ENCODE measurements at places on chromosomes 3 and 15.

DNA sequence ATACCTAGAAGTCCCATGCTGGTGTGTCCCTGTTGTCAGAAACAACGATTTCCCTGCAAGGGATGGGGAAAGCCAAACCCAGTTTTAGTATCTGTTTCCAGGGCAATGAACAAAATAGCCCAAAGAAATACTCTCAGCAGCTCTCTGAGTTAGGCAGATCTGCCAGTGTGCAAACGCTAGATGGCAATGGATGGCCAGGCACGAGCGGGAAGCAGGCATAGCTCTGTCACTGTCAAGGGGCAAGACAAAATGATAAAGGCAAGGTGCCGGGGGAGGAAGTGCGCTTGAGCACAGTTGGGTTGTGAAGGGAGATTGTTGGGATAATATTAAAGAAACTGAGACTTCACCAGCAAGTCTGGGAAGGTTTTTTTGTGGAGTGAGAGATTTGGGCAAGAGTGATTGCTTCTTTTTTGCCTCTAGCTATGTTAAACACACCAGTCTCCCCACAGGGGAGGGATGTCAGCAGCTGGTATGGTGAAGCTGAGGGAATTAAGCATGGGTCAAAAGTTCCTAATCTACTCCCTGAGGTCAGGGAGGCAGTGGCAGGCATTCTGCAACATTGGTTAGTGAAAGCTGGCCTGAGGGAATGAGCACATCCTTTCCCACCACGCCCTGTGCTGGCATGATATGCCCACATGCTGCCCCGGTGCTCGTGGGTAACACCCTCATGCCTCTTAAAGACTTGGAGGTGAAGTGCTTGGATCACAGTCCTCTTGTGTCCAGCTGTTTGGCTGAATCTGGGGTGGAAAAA, 117.5 kb downstream of the PDCD6IP start:
- DNase-seq, result no peak

DNA sequence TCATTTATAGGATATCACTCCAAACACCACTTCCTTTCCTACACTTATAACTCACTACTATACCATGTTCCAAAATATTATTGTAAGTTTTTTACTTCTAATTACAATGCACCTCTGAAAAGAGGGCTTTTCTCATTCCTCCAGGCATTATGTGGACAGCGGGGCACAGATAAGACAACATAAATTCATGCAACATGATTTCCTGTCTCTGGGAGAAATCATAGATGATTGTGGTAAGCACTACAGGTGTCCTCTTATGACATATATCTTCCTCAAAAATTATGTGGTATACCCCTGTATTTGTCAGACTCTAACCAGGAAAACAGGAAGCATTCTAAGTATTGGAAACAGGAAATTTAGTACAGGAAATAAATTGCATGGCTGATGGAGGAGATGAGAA, 45.7 kb upstream of the INO80 start:
- DNase-seq, result no peak

- no peak for DNase-seq
Measured at GRCh38 chr15:40878785-40879184, 4.8 kb upstream of the RHOV start.

- no peak for DNase-seq
Measured at GRCh38 chr3:141333836-141334626, 34.3 kb upstream of the ZBTB38 start.

DNA sequence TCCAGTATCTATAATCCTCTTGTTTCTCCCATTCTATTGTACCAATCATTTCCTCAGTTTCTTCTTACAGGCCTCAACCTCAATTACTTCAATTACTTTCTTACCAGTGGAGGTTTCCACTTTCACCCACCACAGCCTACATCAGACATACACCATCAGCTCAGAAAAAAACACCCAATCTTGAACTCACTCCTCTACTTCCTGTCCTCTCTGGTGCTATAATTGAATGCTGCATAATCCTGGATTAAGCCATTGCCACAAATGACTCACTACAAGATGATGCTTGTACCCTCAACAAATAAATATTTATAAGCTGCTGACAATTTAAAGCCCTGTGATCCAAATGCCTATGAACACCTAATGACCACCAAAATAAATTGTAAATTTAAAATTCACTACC, 18.5 kb downstream of the RYK start:
- no peak for DNase-seq

- DNase-seq, result no peak
Measured at GRCh38 chr3:150222691-150223489, 185.2 kb upstream of the TSC22D2 start.

GRCh38 chr3:44981220-44981619, 5.2 kb downstream of the EXOSC7 start:
- no peak for DNase-seq

DNA sequence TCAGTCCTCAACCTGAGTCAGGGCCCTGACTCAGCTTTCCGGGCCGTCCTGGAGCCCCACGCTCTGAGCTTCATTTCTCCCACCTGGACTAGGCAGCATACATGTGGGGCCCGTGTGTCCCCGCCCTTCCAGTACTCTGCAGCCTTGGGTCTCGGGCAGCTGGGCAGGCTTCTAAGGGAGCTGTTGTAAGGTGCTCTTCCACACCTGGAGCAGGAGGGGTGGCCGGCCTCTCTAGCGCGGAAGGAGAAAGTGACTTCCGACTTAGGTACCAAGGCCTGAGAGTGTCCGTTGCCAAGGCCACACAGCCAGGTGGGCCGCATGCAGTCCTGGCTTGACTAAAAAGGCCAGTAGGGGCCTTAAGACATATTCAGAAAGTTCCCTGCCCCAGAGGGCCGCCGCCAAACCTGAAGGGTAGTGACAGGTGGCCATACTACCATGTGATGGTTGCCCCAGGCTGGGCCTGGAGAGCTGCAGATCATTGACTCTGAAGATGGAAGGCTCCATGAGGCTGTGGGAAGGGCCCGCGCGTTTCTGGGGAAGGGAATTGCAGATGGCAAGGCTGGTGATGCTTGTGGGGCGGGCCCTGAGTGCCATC, 9.4 kb upstream of the SEMA3B start:
- DNase-seq, result no peak

DNA sequence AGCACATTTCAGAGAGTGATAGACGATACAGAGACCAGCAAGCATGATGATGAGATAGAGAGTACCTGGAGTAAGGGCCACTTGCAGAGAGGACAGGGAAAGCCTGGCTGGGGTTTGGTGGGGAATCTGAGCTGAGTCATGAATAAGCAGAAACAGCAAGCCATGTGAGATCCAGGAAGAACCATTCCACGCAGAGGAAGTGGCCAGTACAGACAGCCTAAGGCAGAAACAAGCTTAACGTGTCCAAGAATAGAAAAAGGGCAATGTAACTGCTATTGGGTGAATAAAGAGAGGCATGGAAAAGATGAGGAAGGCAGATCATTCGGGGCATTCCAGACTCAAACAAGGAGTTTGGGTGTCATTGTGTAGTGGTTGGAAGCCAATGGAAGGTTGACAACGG, 816.3 kb upstream of the CFAP20DC start:
- DNase-seq, result no peak

GRCh38 chr3:34225821-34226366, 427.5 kb downstream of the PDCD6IP start:
- DNase-seq, result no peak

DNA sequence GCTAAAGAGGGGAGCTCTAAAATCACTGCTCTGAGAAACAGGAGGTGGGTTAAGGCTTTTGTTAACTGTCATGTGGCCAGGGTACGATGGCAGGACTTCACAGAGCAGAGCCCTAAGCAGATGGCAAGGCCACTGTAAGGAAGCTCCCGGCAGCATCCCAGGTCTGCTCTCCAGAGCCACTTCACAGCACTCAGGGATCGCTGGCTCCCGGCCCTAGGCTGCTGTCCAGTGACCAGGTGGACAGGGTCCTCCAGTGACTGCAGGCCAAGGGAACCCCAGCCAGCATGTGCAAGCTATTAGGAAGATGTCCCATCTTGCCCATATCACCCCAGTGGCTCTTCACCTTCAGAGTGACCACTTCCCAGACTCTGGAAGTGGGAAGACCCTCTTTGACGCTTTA, 10.4 kb downstream of the TMEM41A start:
- DNase-seq, result no peak

DNA sequence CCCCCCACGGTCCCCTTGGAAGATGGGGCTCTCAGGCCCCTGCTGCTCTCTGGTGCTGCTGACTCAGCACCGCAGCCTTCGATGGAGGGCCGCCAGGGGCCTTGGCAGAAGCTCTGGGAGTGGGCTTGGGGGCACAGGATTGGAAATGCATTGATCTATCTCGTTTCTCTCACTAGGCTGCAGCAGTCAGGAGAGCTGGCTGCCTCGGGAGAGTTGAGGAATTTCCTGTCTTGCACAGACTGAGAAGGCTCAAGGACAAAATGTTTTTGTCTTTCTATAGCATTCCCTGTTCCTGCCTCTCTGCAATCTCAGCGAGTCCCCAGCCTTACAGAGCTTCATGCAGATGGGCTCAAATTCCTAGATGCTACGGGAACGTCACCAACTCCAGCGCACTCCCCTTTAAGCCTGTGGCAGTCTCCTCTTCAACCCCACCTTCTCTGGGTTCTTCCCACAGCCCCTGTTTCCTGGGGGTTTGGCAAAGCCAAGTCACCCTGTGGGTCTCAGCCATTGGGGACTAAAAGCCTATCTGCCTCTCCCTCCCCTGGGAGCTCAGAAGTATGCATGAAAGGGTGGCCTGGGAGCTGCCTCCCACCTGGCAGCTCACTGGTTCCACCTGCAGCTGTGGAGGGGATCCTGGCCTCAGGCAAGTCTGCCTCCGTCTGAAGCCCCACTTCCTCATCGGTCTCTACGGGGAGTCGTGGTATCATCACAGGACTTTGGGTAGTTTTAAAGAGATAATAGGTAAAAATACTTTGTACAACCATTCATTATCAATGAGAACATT, 127.4 kb upstream of the HACD2 start:
- DNase-seq, result no peak

- no peak for DNase-seq
Measured at GRCh38 chr3:49484471-49484870, 14.4 kb downstream of the DAG1 start.

GRCh38 chr3:164897342-164897741, 181.0 kb downstream of the SI start:
- DNase-seq, result peak; percentile 80

DNA sequence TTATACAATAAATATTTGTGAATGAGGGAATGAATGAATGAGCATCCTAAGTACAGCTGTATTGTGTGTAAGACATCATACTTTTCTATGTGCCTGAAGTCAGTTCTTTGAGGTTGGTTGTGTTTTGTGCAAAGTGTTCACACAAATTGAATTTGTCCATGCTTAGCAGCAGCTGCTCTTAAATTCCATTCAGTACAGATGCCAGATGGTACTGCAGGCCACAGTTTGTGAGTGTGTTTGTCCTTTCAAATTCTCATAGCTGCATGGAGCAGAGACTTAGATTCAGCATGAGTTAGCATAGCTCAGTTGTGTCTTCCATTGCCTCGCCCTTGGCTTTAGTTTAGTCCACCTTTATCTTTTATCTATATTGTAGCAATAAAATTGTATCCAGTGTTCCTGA, 3.8 kb upstream of the ZNF385D start:
- no peak for DNase-seq

DNA sequence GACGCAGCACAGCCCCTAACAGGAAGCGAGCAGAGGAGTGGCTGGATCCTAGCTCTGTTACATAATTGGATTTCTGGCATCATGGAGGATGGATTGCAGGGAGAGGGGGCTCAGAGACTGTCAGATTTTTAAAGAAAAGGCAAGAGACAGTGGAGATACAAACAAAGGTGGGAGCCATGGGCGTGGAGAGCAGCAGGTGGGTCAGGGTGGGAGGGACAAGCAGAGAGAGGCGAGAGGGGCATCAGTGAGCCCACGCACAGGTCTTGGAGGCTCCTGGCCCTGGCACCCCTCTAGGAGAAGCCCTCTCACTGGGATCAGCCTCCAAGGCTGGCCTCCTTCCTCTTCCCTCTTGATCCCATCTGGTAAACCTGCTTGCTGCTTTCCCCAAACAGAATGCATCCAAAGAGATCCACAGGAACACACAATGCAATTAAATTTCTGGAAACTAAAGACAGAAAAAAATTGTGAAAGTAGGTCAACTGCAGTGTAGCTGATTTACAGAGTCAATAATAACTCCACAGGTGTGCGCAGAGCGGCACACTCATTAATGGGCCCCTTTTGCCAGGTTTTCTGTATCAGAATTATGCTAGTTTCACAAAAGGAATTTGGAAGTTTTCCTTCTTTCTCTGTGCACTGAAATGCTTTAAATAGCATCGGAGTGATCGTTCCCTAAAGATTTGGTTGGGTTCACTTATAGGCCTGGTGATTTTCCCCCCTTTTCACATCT, 66.1 kb downstream of the LSM3 start:
- no peak for DNase-seq

GRCh38 chr3:186287711-186288110, 74.3 kb downstream of the DGKG start:
- DNase-seq, result no peak

GRCh38 chr3:73257186-73257585, 195.7 kb downstream of the EBLN2 start:
- no peak for DNase-seq

GRCh38 chr3:180594631-180595558, 7.1 kb upstream of the TTC14 start:
- peak; percentile 85 for DNase-seq

DNA sequence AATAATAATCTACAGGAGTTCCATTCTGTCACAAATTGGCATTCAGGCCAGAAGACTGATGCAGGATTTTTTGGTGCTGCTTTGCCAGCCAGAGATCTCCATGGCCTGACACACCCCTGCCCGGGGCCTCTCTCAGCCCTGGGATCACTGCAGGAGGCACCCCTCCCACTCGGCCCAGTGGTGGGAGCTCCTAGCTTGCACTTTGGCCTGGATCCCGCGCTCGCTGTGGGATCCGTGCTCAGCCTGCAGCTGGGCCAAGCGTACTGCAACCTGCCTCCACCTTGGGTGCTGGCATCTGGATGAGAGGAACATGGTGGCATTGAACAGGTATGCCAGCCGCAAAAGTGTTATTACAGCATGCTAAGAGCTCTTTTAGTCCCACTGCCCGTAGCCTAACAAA, 656.7 kb upstream of the CCDC54 start:
- no peak for DNase-seq

DNA sequence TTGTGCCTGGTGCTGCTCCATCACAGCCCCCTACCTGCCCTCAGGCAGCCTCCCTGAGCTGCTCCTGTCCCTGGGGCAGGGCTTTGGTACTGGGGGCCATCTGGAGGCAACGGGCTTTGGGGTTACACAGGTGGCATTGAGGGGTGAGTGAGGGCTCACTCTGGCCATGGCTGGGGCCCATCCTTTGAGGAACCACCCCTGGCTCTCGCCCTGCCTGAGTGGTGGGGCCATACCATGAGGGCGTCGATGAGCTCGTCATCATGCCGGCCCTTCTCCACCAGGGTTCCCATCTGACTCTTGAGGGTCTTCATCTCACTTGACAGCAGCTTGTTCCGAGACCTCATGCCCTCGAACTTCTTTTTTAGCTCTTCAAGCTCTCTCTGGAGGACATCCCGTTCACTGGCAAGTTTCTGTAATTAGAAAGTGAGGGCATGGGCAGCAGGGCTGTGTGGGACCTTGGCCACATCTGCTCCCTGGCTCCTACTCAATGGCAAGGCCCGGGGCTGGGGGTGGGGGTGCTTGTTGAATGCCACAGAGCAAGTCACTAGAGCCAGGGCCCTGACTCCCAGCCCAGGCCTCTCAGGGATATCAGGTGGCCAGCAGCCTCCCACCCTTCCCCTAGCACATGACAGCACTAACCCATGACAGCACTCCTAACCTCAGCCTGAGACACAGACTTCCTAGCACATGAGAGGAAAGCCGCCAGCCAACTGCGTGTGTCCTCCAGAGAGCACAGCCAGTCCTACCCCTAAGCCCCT, 33.5 kb downstream of the CCDC13 start:
- no peak for DNase-seq

Data from NCI-H1105 treated with DMSO at 0.1 percent for 48 hours (cell line).